ENCODE measurements at places on chromosomes 4 and X.
A peak's percentile ranks its signal among the peaks of the same experiment; 100 is the strongest.

DNA sequence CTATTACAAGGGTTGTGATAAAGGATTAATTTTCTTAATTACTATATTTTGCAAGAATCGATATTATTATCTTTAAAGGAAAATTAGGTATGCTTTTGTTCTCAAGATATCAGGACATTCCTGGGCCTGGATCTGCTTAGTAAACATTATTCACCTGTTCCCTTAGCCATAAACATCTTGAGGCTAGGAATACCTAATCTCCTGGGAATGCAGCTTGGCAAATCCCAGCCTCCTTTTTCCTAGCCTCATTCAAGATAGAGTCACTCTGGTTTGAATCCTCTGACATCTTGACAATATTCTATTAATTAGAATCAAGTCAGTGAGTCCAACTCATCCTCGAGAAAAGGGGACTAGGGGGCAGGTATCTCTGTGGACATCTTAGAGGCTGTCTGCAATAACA lies 327.1 kb downstream of the STIM2 start:
- DNase-seq: no peak

- DNase-seq: no peak
Observed at GRCh38 chr4:183960046-183960420, 54.9 kb downstream of the STOX2 start.

DNA sequence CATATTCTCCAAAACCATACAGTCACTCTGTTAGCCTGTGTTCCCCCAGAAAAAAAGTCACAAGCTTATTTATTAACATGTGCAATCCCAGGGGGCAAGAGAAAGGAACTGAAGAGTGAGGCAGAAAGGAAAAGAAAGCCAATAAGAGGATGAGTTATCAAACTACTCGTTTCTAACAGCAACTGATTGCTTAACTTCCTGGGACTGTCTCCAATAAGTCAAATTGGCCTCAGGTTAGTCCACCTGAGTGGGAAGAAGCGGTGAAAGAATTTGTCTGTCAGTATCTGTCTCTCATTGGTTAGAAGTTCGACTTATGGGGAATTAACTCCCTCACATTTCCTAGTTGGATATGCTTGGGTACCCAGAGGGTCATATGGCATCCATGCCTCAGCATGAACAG lies 14.1 kb downstream of the F9 start:
- no peak for DNase-seq

DNA sequence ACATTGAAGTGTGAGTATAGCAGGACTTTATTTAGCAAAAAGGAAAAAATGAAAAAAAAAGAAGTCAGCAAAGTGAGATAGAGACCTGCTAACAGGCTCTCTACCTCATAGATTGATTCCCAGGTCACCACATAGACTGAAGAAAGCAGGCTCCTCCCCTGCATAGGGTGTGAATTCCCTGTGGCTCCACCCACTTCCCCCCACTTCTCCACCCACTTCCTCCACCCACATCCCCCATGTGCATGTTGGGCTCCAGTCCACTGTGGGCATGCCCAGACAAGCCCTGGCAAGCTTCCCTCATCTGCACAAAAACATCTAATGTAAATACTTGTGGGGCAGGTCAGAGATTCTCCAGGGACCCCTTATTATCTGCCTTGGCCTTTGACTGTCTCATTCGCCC lies 97.8 kb downstream of the TMEM47 start:
- no peak for DNase-seq

DNA sequence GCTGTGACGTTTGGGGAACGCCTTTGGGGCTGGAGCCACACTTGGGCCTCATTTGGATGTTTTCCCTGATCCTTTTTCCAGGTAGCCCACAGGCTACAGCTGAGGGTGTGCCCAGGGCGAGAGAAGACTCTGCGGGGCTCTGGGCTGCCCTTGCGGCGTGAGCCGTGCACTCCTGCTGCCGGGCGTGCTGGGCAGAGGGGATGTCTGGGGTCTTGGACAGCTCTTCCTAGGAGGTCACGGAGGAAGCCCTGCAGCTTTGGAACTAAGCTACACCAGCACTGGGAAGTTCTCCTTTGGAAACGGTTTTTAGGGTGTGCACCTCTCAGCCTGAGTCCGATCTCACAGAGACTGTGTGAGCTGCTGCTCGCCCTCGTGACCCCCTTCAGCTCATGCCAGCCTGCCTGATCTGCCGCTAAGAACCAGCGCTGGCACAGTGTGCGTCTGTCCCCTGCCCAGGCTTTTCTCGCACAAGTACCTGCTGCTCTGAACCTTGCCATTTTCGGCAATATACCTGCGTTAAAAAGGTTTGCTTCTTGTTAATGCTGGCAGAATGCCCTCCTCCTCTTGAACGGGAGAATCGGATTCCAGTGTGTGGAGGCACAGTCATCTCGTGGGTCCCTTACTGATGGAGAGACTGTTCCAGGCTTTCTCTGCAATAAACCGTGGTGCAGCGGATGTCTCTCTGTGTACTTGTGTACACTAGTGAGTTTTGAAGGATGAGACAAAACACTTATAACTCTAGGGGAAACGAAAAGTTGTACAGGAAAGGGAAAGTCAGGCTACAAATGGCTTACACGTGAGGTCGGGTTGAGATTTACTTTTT lies 14.3 kb downstream of the MSANTD1 start:
- DNase-seq: no peak

DNA sequence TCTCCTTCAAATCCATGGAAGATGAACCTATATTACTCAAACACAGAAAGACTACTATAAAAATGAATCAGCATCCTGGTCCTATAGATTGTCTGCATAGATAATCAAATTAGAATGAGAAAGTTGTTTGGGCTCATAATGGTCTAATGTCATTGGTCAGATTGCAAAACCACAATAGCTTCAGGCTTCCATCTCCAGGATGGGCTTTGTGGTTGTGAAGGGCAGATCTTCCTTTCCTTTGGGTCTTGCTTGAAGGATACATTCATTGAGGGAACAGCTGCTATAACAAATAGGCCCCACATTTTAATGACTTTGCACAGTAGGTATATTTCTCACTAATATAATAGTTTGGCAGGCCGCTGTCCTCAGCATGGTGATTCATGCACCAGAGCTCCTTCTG lies 94.3 kb downstream of the REPS2 start:
- no peak for DNase-seq

- DNase-seq: no peak
Observed at GRCh38 chr4:21090094-21090666, 389.9 kb downstream of the PACRGL start.

DNA sequence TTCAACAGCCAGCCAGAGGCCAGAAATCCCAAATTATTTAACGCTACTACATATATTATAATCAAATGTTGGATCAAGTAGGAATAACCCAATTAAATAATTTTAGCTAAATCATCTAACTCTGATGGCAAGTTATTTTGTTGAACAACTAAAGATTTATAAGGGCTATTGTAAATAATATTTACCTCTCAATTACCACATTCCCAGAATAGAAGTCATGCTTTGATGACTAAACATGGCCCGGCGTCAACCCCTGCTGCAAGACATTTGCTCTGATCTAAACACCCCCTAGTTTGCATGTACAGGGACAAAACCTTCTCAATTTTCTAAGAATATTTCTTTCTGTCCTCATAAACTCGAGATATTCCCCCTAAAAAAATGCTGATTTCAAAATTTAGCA lies 14.2 kb downstream of the VEGFC start:
- no peak for DNase-seq

DNA sequence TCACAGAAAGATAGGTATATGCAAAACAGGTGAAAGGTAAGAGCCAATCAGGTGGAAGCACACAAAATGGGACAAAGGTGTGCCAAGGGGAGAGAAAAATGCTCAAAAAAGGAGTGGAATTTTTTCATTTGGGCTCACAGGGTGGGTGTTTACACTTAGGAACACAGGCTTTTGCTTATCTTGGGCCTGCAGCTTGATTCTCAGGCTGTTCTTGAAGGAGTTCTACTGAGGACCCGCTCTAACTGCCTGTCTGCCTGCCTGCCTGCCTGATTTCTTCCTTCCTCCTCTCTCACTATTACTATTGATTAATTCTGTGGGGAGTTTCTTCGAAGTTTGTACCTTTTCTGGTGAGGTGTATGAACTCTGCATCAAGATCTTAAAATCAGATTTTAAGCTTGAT lies 120.3 kb upstream of the CTSO start:
- DNase-seq: no peak

DNA sequence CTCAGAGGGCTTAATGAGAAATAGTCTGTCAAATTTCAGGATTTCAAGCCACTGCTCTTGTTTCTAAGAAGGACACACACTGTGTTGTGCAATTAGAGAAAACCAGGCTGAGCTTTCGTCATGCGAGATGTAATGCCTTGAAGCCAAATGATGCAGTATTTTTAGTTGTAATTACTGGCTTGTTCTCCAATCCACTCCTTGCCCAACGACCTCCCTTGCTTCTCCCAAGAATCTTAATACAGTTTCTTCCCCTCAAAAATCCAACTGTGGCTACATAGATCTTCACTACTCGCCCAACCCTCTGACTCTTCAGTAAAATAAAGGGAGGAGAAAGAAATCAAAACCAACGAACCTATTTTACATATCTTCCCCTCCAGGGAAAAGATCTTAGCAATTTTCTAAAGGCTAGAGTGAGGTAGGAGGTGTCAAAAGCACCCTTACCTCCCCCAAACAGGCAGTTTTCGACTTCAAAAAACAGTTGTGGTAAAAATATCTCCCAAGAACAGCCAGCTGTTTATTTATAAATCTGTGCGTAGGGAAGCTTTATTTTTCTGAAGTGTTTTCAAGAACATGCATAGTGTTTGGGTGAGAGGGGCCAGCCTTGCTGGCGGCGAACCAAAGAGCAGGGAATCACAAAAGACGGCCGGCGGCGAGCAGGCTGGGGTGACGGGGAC lies 68.7 kb downstream of the MGST2 start:
- DNase-seq: peak; percentile 66

DNA sequence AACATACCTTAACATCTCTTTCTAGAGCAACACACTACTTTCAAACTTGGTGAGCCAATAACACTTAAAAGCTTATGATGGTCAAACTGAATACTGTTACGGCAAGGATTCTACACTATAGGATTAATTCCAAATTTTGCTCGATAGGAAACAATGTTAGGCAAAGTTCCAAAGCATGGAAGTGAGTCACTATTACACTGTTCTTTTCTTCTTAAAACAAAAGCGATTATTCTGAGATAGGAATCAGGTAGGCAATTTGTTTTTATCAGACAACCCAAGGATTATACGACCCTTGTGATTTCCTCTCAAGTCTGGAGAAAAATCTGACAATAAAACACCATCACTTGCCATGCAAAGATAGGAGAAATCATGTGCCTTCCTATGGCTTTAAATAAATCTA lies 81.5 kb downstream of the HUWE1 start:
- no peak for DNase-seq

GRCh38 chr4:8732681-8733243 lies 138.9 kb downstream of the HMX1 start:
- no peak for DNase-seq

DNA sequence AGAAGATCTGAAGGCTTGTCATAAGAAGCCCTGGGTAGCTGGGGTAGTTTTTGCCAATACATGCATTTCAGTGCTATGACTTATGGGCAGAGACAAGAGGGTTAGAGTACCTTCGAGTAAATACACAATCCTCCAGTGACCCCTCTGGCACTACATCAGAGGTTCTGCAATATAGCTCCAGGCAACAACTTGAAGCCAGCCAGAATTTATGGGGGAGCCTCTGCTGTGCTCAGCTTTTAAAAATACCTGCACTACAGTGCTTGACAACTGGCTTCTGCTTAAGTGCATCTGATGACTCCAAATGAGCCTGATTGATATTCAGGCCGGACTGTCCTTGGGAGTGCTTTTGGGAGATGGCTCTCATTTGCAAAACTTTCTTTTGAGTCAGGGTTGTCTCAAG lies 44.9 kb upstream of the SMAD1 start:
- DNase-seq: no peak

GRCh38 chr4:11599064-11599463 lies 170.4 kb upstream of the HS3ST1 start:
- DNase-seq: no peak

DNA sequence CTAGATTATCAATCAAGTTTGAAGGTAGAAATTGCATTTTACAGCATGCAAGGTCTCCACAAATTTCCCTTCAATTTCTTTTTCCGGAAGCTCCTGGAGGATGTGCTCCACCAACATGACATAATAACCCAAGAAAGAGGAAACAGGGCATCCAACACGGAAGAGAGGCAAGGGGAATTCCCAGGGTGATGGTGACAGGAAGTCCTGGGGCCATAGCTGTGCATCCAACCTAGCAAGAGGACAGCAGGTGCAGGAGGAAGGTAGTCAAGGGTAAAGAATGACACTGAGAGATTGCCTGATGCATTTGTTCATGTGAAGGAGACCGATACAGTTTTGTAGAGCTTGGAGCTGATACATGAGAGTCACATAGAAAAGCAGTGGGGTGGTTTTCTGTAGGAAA lies 115.7 kb upstream of the LSM6 start:
- DNase-seq: peak; percentile 66

DNA sequence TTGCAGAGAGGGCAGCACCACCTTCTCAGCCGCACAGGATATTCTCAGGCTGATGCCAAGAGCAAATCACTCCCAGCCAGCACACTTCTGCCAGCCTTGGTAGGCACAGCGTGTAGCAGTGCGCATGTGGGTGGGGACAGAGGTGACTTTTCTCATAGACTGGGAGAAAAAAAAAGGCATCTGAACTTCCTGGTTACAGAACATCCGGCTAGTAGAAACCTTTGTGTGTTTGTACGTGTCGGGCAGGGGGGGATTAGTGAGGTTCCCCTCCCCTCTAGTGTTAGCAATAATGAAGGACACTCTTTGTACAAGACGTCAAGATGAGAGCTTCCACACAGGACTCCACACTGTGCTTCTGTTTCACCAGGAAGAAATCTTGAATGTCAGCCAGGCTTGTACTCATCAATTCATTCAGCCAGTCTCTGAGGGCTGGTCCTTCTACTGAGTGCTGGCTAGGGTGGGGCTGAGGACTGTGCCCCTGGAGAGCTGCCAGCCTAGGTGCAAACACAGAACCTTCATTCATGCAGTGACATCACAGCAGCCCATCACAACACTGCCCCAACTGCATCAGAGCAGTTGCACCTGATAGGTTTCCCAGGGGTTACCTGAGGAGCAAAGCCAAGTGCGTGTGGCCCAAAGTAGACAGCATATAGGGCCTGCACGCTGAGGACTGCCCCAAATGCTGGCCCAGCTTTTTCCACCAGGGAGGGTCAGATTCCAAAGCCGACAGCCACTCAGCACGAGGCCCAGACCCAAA lies 34.7 kb downstream of the SLC25A5 start:
- DNase-seq: peak; percentile 31

DNA sequence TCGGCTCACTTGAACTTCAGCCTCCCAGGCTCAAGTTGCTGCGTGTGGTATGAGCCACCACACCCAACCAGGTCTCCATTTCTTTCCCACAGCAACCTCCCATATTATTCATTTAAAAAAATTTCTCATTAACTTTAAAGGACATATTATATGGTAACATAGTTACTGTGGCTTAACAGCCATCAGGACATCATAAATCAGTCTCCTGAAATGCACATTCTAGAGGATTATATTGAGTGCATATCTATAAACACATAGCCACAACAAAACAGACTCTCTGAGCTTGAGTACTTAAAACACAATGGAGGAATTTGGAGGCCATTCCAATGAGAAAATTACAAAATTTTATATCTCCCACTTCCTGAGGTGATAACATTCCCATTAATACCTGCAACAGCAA lies 61.5 kb downstream of the CORIN start:
- DNase-seq: no peak

GRCh38 chr4:25112995-25113380 lies 47.3 kb downstream of the SEPSECS start:
- DNase-seq: no peak

All from suppressor macrophage (primary cell).